ENCODE measurements at places on chromosomes 11 and 22.

DNA sequence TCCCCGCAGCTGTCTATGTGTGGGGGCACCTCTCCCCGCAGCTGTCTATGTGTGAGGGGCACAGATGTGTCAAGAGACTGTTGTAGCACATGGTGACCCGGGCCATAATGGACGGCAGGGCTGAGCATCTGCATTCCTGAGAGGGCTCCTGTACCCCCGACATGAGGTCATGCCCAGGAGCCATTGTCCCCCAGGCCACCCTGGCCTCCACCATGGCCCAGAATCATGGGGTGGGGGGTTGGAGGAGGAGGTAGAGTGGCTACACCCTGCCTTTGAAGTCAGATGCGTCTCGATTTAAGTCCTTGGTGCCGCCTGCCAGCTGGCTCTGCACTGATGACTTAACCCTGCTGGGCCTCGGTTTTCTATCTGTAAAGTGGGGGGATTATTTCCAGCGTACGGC, 49.1 kb downstream of the ARHGAP8 start:
- DNase-seq: no peak

DNA sequence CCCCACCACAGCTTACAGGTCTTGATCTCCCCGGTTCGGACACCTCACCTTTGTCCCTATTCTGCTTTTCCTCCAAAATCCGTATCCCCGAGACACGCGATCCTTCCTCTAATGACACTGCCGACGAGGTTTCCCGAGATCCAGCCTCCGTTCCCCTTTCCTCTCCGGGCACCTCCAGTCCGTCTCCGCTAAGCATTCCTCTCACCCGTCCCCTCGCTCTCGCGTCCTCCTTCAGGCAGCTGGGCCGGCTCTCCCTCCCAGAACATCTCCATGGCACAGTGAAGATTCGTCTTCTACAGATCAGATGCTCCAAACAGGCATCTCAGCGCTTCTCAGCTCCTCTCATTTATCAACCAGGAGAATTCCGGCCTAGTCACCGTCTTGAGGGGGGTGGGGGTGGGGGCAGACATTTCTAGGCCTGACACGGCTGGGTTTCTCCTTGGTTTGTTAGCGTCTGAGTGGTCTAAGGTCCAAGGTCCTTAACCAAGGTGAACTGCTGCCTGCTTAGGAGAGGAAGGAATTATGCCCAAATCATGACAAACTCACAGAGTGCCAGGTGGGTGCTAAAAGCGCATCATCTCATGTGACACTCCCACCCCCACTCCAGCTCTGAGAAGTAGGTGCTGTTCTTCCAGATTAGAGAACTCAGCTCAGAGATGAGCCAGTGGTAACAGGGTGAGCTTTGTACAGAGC, at the start of gene SPTBN2:
SPTBN2 (minus strand) TSS at position 524 of the 693 bp plus-strand sequence. CDS start 7,976 bp downstream, outside the sequence.
- no peak for DNase-seq

- no peak for DNase-seq
Observed at GRCh38 chr11:44351006-44351660, 41.2 kb upstream of the ALX4 start.

DNA sequence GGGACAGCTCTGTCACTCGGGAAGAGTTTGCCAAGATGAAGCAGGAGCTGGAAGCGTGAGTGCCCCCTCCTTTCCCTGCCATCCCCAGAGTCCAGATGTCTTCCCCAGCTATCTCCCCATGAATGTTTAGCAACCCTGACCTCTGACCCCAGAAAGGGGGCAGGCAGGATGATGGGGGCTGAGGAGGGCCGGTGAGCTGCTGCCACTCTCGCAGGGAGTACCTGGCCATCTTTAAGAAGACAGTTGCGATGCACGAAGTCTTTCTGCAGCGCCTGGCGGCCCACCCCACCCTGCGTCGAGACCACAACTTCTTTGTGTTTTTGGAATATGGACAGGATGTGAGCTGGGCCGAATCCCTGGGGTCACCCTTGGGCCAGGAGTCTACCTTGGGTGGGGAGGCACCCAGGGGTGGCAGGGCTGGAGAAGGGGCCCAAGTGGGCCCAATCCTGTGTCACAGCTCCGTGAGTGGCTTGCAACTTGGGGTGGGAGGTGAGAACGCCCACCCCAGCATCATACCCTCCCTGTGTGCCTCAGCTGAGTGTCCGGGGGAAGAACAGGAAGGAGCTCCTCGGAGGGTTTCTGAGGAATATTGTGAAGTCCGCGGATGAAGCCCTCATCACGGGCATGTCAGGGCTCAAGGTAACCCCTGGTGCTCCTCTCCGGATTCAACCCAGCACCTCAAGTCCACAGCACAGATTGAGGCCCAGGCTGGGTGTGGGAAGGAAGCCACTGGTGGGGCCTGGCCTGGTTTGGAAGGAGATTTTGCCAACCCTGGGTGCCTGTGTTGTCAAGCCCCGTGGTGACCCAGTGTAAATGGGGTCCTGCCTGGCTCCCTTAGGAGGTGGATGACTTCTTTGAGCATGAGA, 7.5 kb downstream of the CFL1 start:
- DNase-seq: no peak

DNA sequence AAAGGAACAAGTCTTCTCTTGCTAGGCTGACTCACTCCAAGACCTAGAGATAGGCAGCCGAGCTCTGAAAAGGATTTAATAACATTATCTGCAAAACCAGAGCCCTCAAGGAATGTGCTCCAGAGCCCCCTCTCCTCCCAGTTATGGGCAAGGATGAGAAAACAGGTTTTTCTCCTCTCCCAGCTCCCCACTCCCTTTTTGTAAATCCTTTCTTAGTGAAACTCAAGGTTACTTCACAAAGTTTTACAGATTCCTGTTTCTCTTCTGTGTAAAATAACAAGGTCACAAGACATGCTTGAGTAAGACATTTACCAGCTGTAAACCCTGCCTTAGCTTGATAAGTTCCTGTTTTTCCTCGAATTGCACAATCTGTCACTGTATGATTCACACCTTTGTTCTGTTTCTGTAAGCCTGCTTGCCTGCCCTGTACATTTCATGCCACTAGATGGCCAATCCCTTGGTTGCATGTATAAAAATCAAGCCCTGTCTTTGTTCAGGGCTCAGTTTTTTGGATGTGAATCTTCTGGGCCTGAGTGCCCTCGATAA, 489.4 kb downstream of the KCNA4 start:
- no peak for DNase-seq
